Activated T-helper 1 cell treated with anti-CD3 and anti-CD28 coated beads, Interleukin-2, amount 50 U/mL, for 16 hours (primary cell): ENCODE measurements at places on chromosomes 2 and 18.

- DNase-seq, result no peak
These were observed 42.4 kb downstream of the ARL4C start for GRCh38 chr2:234454433-234454832.

DNA sequence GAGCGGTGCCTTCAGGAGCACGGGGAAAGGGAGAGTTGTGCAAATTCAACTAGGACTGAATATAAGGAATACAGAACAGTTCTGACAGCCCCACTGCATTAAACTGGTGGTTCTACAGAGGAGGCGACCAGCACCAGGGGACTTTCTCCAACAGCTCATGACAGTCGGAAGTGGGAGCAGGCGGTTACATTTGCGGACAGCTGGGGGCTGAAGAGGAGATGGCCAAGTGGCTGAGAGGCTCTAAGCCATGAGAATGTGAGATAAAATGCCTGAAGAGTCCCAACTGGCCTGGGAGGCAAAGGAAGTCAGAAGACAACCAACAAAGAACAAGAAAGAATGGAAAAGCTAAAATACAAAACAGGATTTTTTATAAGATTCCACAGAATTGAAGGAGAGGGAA lies 141.3 kb downstream of the L3MBTL4 start:
- DNase-seq, result no peak

DNA sequence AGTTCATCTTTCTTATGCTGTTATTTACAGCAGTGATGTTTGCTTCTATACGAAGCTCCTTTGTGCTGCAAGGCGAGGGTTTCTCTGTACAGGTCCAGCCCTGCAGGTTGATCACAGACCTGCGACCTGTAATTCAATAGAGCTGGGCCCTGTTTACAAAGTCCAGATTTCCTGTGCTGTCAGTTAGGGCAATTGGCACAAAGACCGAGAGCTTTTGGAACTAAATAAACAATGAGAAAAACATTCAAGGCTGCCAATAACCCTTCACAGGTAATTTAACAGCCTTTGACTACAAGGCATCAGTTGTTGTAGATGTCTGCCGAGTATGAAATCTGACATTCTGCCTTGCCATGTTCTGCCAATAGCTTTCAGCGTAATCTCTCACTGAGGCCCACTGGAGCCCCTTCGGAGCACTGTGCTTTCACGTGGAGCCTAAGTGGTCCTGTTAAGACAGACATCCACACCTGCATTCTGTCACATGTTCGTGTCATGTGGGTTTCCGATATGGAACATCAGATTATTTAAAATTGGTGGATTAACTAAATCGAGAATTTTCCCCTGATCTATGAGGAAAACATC lies 232.5 kb downstream of the PTGR3 start:
- no peak for DNase-seq

- no peak for DNase-seq
These were observed 89.3 kb upstream of the SLC66A3 start for GRCh38 chr2:11065833-11066485.

- DNase-seq, result no peak
These were observed 17.8 kb upstream of the DUSP19 start for GRCh38 chr2:183060571-183061231.

GRCh38 chr18:39346916-39347315 lies 1781.3 kb upstream of the CELF4 start:
- DNase-seq, result no peak

DNA sequence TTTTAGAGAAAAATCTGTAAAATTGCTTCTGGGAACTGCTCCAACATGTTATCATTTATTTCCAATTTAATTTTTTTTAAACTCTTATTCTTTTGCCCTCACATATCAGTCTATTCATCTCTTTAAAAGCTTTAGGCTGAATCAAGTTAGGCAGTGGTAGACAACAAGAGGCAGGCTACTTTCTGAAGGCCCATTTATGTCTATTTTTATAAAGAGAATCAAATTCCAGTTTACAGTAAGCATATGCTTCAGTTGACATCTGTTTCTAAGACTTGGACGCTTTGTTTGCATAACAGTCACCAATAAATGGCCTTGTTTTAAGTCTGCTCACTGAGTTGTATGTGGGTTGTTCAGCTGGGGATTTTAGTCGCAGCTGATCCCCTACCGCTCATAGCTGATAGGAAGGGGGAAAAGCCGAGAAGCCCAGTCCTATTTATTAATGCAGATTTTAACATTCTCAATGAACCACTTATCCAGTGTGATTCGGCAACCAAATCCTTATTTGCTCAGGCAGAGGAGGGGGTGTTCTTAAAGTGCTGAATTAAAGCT lies 260.4 kb upstream of the SIX3 start:
- no peak for DNase-seq

GRCh38 chr2:109188496-109188890 lies 59.5 kb downstream of the SH3RF3 start:
- no peak for DNase-seq

GRCh38 chr2:119753930-119754321 lies 5.8 kb upstream of the PTPN4 start:
- no peak for DNase-seq

- no peak for DNase-seq
These were observed 94.8 kb upstream of the SRD5A2 start for GRCh38 chr2:31675485-31675901.

DNA sequence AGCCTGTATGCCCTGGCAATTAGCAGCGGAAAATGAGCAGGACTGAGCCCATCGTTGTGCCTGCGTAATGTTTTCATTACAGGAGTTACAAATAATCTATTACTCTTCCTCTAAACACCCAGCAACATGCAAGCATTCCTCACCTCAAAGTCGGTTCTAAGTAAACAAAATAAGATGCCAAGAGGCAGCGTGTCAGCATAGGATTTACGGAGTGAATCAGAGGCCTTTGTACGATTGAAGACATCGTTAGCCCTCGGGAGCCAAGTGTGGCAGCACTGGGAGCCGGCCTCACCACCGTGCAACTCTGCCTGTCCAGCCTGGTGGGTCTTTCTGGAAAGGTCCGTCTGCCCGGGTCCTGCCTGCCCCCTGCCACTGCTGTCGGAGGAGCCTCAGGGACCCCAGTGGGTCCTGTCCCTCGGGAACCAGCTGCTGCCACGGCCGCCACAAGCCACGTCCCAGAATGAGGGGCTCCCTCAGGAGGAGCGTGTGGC lies 80.1 kb upstream of the CTDP1 start:
- no peak for DNase-seq
